ENCODE measurements at places on chromosomes 12 and 14. TPM values are rescaled to one million over a fixed set of nuclear protein-coding genes. Genes with fewer than 3 reads are reported as not detected.

IFI27L2 gene
- total RNA-seq = 24.2 TPM

IL31 gene
- not detected for total RNA-seq

TEX52 gene
- total RNA-seq = not detected

SERPINA9 gene
- not detected for total RNA-seq

ACVRL1 gene
- total RNA-seq = 0.36 TPM

CNTN1 gene
- total RNA-seq = 0.02 TPM

ST8SIA1 gene
- total RNA-seq = 6.4 TPM

CFAP54 gene
- total RNA-seq = not detected

OAS2 gene
- not detected for total RNA-seq

CLSTN3 gene
- 6.9 TPM for total RNA-seq

G2E3 gene
- total RNA-seq = 0.02 TPM

RNASE4 gene
- 0.69 TPM for total RNA-seq

FZD10 gene
- total RNA-seq = not detected

CYP46A1 gene
- 0.10 TPM for total RNA-seq

NDUFA12 gene
- 123 TPM for total RNA-seq

ALX1 gene
- total RNA-seq = 10.5 TPM

SLCO1C1 gene
- total RNA-seq = 0.18 TPM

GUCY2C gene
- total RNA-seq = not detected

PLA2G1B gene
- not detected for total RNA-seq

PTGDR gene
- not detected for total RNA-seq

PPP1R1A gene
- not detected for total RNA-seq

DTX3 gene
- total RNA-seq = 157 TPM

TSPAN8 gene
- total RNA-seq = 0.47 TPM

STRN3 gene
- 71.0 TPM for total RNA-seq

SPX gene
- total RNA-seq = 3.5 TPM

TCL1B gene
- total RNA-seq = not detected

Measured in SJCRH30 (cell line).